Nephron progenitor cell (in vitro differentiated cells): ENCODE measurements at places on chromosomes 5 and 9.
A peak's percentile ranks its signal among the peaks of the same experiment; 100 is the strongest.

DNA sequence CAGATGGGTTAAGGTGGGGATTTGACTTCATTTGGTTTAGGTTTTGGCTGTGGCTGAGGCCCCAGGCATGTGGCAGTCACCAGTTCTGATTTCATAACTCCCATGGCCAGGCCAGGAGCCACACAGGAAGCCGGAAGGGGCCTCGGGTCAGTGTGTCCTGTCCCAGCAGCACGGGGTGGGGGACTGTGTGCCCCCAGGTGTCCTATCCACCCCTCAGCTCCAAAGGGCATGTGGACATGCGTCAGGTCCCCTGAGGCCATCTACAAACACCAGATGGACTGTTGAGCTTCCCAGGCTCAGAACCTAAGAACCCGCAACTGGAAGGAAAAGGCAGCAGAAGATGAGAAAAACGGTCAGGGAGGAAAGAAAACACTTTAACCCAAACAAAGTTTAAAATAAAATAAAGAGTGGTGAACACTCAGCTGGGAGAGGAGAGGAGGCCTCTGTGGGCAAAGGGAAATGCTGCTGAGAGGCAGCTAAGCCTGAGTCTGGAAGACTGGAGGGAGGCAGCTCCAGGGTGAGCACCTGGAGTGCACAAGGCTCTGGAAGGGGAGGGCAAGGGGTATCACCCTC lies 260.8 kb downstream of the AUH start:
- no peak for DNase-seq

- no peak for DNase-seq
These were observed 27.1 kb upstream of the TNIP1 start for GRCh38 chr5:151107738-151108520.

- DNase-seq = no peak
These were observed 361.9 kb downstream of the MAT2B start for GRCh38 chr5:163867324-163867723.

DNA sequence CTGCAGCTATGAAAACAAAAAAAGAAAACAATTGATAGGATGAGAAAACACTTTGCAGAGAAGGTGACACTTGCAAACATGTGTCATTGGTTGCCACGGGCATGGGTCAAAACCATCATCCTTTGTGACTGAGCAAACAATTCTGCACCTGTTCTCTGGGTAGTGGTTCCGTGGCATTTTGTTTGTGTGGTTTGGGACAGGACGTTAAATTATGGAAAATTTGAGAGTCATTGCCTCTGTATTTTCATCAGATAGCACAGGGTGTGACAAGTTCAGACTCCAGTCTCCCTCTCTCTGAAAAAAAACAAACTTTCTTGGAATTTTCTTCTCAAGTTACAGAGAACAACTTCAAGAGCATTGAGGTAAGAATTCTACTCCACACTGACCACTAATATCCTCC lies 113.4 kb upstream of the HMHB1 start:
- DNase-seq = no peak

- peak; percentile 96 for DNase-seq
These were observed 124.4 kb downstream of the C9orf50 start for GRCh38 chr9:129496473-129497004.

GRCh38 chr5:169615561-169615960 lies 21.5 kb upstream of the DOCK2 start:
- no peak for DNase-seq

GRCh38 chr5:111784491-111785181 lies 27.6 kb upstream of the NREP start:
- no peak for DNase-seq

DNA sequence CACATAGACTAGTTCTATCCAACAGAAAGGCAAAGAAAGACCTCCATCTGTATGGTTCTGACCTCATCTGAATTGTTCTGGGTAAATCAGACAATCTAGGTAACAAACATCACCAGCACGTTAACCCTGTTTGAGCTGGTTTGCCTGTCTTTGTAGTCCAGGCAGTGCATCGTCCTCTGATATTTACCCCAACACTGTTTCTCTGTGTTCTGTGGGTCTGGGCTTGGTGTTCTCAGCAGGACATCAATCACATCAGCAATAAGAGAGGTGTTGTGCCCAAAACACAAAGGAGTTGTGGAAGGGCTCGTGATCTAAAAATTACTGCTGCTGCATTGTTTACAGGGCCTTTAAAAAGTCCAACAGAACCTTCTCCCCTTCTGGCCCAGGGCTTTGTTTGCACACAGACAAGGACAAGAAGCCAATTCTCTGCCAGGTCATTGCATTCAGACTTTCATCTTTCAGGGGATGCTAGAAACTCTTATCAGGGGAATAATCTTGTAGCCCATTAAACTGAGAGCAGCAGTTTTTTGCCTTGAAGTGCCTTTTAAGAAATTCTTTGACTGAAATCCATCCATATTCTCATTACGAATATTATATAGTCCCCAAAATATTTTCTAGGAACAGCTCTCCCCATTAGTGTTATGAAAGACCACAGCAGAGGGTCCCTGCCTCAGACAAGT lies 30.5 kb upstream of the MAP1B start:
- no peak for DNase-seq

GRCh38 chr5:7816535-7816901 lies 34.4 kb downstream of the CFAP90 start:
- no peak for DNase-seq

- DNase-seq = no peak
These were observed 418.6 kb upstream of the TYRP1 start for GRCh38 chr9:12274577-12274976.

DNA sequence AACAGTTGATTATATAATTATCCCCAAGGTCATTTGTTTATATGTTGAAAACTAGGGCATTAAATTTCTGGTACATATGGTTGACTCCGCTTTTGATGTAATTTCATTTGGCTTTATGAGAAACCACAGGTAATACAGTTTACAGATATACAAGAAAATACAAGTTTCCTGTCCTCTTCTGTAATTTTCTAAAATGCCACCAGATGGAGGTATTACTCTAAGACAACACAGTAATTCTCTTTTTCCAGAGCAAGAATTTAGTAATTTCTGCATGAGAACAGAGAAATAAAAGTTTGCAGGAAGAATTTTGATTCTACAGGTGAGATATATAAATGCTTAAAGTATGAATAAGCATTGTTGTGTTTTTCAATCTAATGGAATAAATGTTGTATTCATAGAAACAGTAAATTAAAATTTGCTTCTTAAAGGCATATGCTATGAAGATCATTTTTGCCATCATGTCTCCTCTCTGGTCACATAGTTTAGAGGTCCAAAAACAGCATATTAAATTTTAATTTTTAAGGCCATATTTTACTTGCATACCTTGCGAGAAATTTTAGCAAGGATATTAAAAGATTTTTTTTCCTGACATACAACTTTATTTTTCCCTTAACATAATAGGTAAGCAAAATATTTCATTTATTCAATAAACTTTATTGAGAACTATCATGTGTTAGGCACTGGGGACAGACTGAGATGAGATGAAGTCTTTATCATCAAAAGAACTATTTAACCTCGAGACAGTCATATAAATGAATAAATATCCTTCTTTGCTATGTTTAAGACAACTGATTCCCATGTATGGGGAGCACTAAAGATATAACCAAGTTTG lies 22.7 kb downstream of the CHD1 start:
- no peak for DNase-seq

GRCh38 chr5:72067682-72068470 lies 39.4 kb upstream of the MAP1B start:
- DNase-seq = no peak

DNA sequence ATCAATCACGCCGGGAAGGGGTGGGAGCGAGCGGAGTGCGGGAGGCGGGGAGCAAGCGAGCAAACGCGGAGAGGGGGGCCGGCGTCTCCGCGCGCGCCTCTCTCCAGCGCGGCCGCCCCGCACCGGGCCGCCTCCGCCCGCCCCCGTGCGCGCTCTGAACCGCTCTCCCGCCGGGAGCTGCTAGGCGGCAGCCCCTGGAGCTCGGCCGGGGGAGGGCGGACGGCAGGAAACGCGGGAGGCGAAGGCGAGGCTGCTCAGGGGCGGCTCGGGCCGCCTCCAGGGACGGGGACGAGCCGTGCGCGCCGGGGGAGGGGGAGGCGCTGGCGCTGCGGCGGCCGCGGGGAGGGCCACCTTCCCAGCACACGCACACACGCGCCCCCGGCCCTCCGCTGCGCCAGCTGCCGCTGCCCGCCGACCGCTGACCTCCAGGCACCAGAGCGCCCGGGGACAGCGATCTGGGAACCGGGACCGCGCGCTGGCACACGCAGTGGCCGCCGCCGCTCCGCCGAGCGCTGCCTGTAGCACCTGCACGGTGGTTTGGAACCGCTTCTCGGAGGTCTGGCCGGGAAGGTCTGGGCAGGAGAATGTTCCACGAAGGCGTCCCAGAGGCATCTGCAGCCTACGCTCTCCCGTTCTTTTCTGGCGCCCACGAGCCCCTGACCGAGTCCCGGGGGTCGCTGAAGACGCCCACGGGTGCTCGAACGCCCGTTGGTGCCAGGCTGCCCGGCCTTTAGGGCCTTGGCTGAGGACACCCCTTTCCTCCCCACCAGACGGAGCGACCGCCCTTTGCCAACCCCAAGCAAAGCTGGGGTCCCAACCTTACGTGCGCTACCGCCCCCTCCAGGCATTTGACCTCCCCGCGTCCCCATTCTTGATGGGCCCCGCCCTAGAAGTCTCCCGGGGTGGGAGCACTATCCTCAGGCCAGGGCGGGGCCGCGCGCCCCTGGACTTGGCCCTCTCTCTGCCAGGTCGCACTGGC lies at the start of gene GABBR2:
Gene GABBR2, minus strand, starts transcription at position 3 of the 979 bp plus-strand sequence. CDS start 198 bp downstream, outside the sequence.
- DNase-seq = peak; percentile 59

- no peak for DNase-seq
These were observed 409.5 kb downstream of the MAT2B start for GRCh38 chr5:163914910-163915309.
